ENCODE measurements at places on chromosomes 4 and X.
A peak's percentile ranks its signal among the peaks of the same experiment; 100 is the strongest.

DNA sequence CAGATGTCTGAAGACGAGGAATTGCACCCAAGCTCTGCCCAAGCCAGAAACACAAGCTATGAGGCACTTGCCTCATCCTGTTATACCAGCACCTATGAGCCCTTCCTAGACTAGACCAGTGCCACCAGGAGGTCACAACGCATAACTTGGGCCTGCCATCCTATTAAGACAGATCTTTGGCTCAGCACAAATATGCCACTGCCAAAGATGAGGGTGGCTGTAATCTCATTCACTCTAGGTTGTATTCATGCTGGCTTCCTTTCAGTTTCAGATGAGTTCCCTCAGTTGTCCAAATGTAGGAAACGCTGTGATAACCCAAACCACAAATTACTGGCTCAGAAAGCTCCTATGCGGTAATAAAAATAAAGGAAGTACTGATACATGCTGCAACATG, 76.5 kb upstream of the CITED1 start:
- DNase-seq = no peak

- DNase-seq = no peak
Observed at GRCh38 chr4:88981993-88982392, 75.0 kb downstream of the FAM13A start.

DNA sequence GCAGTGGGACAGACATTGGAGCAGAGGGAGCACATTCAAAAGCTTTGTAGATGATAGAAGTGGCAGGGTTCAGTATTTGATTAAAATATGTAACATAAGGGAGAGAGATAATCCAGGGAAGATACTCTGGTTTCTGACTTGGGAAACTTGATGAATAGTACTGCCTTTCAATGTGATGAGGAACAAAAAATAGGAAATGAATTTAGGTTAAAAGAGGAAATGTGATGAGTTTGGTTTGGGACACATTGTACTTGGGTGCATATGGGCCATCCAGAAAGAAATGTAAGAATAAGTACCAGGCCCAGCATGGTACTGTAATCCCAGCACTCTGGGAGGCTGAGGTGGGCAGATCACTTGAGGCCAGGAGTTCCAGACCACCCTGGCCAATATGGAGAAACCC, 20.9 kb upstream of the NDNF start:
- DNase-seq = no peak

DNA sequence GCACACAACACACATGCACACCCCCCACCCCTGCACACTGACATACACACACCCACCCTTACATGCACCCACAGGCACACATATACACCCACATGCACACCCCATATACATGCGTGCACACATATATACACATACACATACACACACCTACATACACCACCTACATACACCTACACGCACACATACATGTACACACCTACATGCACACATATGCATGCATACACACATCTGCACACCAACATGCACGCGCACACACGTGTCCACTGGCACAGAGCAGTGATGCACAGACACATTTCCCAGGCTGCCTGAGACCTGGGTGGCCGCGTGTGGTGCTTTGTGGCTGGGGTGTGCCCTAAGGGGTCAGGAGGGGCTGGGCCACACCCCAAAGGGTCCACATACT, 31.7 kb downstream of the FGFRL1 start:
- DNase-seq = no peak

DNA sequence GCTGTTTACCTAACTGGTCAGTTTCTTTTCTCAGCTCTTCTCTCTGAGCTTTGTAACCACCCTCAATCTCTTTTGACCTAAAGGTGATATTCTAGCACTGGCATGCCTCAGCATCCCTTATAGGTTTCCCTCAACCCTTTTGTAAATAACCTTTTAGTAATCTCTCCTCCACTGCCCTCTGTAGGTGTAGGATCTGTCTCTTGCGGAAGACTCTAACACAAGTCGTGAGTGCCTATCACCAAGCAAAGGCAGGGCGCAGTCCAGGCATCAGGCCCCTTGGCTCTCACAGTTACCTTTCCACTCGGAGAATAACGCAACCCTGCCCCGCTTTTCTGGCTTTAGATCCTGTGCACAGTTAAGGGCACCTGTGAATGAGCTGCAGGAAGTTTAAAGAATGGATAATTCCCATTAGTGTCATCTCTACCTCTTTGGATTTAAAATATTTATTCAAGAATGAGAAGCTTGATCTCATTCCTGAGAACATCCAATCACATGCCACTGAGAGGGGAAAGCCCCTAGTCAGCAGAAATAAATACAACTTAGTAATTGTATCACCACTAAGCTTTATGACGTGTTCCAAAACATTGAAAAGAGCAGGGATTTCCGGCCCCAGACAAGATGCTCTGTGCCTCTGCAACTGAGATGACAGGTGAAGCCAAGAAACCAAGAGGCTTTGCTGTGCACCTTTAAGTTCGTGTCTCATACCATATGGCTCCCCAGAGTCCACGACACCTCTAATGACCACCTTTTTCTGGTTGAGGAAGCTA, 58.8 kb downstream of the SPINK2 start:
- no peak for DNase-seq

- DNase-seq = no peak
Observed at GRCh38 chrX:135396566-135396965, 25.2 kb upstream of the SMIM10L2A start.

DNA sequence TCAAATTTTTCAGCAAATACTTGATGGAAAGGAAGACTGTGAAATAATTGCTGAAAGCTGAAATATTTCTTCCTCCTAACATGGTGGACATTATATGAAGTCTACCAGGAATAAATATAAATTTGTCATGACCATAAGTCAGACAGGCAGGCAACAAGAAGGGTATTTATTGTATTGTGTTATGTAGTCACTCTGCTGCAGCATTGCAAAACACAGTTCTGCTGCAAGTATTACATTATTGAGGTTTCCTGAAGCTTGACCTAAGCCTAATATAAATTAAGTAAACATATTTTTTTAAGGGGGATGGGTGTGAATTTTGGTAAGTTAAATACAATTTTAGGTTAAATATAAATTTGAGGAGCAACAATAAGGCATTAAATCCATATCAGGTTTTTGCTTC, 60.2 kb upstream of the MAOA start:
- DNase-seq = no peak

DNA sequence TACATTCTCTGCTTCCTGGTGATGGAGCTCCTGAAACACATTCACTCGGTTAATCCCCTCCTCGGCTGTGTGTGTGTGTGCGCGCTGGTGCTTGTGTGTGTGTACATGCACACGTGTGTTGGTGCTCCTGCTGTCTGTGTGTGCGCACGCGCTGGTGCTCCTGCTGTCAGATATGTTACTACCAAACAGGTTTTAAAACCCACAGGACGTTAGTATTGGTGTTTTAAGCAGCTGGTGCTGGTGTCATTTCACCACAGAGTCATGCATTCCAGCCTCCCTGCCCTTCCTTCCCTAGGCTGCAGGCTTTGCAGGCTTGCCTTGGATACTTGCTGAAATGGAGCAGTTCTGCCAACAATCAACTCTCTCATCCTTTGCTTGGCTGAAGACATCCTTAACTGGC, 48.1 kb upstream of the CPLX1 start:
- DNase-seq = no peak

GRCh38 chr4:102299354-102300107, 45.8 kb downstream of the SLC39A8 start:
- peak; percentile 20 for DNase-seq

- no peak for DNase-seq
Observed at GRCh38 chr4:63817196-63817865, 591.9 kb downstream of the TECRL start.

DNA sequence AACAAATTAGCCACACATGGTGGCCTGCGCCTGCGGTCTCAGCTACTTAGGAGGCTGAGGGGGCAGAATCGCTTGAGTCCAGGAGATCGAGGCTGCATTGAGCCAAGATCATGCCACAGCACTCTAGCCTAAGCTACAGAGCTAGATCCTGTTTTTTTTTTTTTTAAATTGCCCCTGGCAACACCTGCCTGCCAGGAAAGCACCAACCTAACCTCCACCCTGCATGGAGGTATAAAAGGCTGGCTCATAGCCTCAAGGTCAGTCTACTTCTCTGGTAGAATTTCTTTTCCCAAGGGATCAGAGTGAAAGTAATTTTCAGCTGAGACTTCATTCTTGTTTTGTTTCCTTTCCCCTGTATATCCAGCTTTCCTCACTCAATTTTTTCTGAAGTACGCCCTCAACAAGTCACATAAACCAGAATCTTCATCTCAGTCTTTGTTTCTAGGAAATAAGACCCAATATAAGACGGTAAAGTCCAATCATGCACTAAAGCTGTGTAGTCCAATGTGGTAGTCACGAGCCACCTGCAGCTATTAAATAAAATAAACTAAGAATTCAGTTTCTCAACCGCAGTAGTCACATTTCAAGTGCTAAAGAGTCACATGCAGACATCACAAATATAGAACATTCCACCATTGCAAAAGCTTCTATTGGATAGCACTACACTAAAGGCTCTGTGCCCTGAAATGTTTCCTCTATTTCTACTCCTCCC, 113.3 kb downstream of the HPGD start:
- no peak for DNase-seq

DNA sequence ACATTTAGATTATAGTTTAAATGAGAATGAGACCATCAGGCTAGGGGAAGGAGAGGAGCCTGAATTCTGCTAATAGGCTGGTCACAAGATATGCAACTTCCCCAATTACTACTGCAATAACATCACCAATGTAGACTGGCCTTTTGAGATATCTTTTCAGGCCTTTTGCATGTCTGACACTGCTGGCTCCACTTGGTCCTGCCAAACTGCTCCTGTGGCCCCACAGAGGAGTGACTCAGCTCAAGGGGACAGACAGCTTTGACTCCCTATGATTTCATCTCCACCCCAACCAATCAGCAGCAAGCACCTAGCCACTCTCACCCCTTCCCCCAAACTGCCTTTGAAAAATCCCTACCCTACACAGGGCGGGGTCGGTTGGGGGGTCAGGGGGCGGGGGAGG, 22.8 kb downstream of the GPRIN3 start:
- no peak for DNase-seq

DNA sequence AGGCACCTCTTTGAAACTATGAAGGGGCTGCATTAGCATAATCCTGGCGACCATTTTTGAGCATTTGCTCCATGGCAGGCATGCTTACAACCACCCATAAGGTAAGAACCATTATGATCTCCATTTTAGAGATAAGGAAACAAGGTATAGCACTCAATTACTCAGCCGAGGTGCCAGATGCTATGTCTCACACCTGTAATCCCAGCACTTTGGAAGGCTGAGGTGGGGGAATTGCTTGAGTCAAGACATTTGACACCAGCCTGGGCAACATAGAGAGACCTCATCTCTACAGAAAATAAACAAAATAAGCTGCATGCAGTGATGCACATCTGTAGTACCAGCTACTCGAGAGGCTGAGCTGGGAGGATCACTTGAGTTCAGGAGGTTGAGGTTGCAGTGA, 43.6 kb downstream of the TIGD4 start:
- DNase-seq = no peak

GRCh38 chr4:176810481-176811249, 17.9 kb upstream of the VEGFC start:
- DNase-seq = no peak

- no peak for DNase-seq
Observed at GRCh38 chr4:149630064-149630463, 185.6 kb downstream of the IQCM start.

DNA sequence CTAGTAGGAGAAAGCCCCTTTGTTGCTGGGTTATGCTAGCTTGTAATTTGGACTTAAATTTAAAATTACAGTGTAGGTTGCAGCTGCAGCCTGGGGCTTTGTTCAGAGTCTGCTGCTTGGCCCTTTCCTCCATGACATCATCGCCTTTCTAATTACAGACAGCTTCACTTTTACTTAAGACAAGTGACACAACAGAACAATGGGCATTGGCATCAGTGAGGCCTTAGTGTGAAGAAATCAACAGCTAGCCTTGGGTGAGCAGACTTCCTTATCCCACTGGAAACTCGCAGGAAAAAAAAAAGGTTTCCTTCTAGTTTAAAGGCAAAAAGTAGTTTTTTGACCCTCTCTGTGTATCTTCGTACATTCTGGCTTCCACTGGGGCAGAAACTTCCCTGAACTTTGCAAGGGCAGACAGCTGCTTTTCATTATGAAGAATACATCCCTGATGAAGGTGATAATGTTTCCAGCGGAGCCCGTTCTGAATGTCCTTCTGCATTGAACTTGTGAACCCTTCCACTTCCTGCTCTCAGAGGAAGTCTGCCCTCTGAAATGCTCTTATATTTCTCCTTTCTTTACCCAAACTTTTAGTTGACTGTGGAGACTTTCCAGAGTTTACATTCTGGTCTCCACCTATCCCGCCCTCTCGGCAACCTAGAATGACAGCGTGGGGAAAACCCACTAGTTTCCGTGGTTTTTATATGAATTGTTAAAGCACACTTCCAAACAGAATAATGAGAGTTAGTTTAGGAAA, 123.2 kb upstream of the FAM9C start:
- peak; percentile 79 for DNase-seq

DNA sequence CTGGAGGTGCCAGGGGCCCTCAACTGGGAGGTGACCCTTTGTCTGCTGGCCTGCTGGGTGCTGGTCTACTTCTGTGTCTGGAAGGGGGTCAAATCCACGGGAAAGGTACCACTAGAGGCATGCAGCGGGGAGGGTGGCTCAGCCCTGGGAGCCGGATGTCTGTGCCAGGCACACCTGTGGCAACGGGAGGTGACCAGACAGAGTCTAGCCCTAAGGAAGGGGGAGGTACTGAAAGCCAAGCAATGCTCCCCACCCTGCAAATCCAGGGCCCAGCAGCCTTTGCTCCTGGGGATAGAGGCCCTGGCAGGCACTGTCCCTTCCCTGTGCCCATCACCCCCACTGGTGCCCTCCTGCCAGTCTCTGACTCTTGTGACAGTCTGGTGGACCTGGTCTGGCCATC, 4.3 kb downstream of the SLC6A8 start:
- no peak for DNase-seq

DNA sequence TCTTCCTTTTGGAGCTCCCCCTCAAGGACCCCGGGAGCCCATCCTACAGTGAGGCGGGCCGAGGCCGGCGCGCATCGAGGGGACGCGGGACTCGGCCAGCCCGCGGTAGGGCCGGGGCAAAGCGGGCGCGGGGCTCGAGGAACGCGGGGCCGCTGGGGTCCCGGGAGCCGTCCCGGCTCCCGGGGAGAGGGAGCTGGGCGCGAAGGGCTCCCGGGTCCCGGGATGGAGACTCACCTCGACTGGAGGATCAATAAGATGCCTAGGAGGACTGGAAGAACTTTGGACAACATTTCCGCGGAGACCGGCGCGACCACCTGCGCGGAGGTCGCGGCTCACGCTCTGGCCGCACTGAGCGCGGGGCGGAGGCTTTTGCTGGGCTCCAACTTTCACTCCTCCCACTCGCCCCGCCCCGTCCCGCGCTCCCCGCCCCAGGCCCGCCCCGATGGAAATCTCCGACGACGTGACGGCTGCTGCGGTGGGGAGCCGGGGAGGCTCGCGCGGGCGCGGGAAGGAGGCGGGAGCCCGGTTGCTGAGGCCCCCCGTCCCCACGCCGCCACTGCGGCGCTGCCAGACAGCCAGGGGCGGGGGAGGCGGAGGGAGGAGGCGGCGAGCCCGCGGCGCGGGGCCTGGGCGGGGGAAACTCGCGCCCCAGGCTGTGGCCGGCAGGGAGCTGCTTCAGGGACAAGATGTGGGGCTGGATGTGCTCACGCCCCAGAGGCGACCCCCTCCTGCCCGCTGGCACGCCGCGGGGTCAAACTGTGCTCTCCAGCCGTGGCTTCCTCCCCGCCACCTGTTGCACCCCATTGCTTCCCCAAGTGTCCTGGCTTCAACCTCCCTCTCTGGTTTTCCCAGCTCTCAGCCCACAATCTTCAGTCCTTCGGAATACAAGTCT, at the start of gene GABRE:
Gene GABRE, minus strand, starts transcription at position 341 of the 892 bp plus-strand sequence. Its CDS starts 51 bp downstream, at position 290.
- DNase-seq = peak; percentile 51

GRCh38 chr4:106803083-106803482, 233.0 kb downstream of the DKK2 start:
- DNase-seq = no peak
